ENCODE measurements at places on chromosomes 5 and 9.

DNA sequence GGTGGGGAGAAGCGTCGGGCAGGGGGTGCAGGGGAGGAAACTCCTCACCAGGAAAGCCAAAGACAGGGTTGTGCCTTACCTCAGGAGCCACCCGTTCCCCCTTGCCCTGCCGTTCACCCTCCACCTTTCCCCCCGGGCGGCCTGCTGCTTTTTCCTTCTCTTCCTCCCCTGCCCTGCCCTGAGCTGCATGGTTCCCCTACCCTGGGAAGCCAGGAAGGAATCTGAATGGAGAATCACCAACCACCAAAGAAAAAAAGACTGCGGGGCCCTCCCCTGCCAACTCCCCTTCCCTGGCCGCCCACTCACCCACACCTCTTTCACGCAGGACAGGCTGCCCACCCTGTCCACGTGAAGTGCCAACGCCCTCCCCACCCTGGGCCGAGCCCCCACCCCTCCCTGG, 820 bp upstream of the NFX1 start:
- DNase-seq, result peak; percentile 19

- DNase-seq, result peak; percentile 5
These were observed 33.4 kb downstream of the TMEM252 start for GRCh38 chr9:68507130-68507805.

DNA sequence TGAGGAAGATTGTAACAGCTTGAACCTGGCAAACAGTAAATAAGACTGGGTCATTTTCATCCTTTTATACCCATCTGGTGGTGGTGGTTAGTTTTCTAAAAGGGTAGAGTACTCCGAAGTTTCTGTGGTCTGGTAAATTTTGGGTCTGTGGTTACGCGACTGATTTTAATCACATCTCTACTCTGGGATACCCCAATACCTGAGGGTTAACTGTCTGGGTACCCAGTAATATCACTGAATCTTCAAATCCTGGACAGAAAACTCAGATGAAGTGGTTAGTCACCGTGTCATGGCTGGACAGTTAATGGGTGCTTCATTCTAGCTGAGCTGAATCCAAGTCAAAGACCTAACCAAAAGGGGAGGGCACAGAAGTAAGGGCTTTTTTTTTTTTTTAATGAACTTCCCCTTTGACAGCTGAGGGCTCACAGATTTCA, 474.2 kb downstream of the GADD45G start:
- no peak for DNase-seq

DNA sequence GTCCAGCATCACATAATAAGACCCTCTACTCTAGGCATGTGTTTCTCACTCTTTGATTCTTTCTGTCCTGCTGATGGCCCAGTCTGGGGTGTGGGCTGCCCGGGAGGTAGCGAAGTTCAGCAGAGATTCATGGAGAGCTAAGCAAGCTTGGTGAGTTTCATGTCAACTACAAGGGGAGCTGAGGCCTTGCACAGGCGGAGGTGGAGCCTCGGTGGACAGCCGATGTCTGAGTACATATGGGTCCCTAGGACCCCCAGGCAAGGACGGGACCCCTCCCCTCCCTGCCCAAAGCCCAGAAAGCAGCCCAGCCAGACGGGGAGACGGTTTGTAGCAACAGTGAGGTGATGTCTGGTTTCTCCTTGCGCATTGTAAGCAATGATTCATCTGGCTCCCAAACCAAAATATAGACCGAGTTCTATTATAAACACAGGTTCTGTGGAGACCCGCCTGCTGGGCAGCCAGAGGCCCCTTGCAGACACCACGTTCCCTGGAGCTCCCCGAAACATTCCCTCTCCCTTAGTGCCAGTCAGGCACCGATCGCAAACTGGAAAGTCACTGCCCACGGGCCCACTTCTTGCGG, 45.5 kb downstream of the COL27A1 start:
- DNase-seq, result no peak

- no peak for DNase-seq
These were observed 652.2 kb upstream of the WWC1 start for GRCh38 chr5:167639273-167639672.

- DNase-seq, result peak; percentile 52
These were observed 165.0 kb upstream of the ZNF462 start for GRCh38 chr9:106697750-106698502.

Data from hippocampal formation (tissue), 2 donors.